ENCODE measurements at places on chromosomes 4 and X.

- no peak for DNase-seq
- no peaks in the 10 kb centered on the region for H3K4me1 ChIP-seq
- H3K36me3 ChIP-seq = no peaks in the 10 kb centered on the region
These were observed 188.5 kb downstream of the SPRY1 start for GRCh38 chr4:123585111-123585510.

GRCh38 chr4:76219299-76220055 is 5.9 kb upstream of the SCARB2 start:
- peaks cover 30% of the 10 kb centered on the region for H3K4me1 ChIP-seq
- H3K4me3 ChIP-seq = no peak overlapping the region
- no peaks in the 10 kb centered on the region for H3K27me3 ChIP-seq

- H3K27ac ChIP-seq = peak overlapping the region; percentile 94
- H3K4me3 ChIP-seq = peak overlapping the region; percentile 80
- peak; percentile 63 for DNase-seq
- peaks cover 14% of the 10 kb centered on the region for H3K4me1 ChIP-seq
These were observed 793 bp upstream of the DCUN1D4 start for GRCh38 chr4:51842167-51842553.

GRCh38 chr4:185412412-185412811 is 13.4 kb downstream of the UFSP2 start:
- H3K4me1 ChIP-seq = no peaks in the 10 kb centered on the region
- no peak overlapping the region for H3K27ac ChIP-seq
- no peaks in the 10 kb centered on the region for H3K27me3 ChIP-seq
- peaks cover 34% of the 10 kb centered on the region for H3K36me3 ChIP-seq
- no peak overlapping the region for H3K4me3 ChIP-seq
- DNase-seq = no peak

DNA sequence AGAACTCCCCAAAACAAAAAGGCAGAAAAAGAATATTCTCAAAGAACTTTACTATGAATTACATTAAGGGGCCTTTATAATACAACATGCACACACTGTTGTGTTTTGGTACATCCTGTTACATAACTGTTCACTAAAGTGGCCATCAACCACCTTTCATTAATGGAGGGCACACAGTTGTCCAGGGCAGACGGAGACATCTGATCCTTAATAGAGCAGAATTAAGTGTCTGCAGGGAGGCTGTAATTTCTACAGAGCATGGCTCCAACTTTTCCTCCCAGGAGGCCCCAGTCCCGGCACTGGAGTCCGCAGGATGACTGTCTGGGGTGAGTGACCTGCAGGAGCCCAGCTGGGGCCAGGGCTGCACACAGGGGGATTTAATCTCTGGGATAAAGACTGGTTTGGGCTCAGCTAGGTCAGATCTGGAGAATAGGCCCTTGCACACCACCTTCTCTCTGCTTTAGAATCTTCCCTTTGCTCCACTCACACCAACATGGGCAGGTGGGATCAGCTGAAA is 233.4 kb downstream of the MAML3 start:
- H3K36me3 ChIP-seq = no peaks in the 10 kb centered on the region
- no peaks in the 10 kb centered on the region for H3K4me1 ChIP-seq
- no peak overlapping the region for H3K4me3 ChIP-seq

GRCh38 chrX:118352566-118352965 is 6.7 kb downstream of the WDR44 start:
- no peaks in the 10 kb centered on the region for H3K4me1 ChIP-seq
- H3K4me3 ChIP-seq = no peak overlapping the region
- no peaks in the 10 kb centered on the region for H3K36me3 ChIP-seq
- H3K27me3 ChIP-seq = no peaks in the 10 kb centered on the region

- H3K36me3 ChIP-seq = no peaks in the 10 kb centered on the region
- no peak overlapping the region for H3K27ac ChIP-seq
- no peaks in the 10 kb centered on the region for H3K4me1 ChIP-seq
These were observed 2.3 kb downstream of the XKRX start for GRCh38 chrX:100926453-100926852.

DNA sequence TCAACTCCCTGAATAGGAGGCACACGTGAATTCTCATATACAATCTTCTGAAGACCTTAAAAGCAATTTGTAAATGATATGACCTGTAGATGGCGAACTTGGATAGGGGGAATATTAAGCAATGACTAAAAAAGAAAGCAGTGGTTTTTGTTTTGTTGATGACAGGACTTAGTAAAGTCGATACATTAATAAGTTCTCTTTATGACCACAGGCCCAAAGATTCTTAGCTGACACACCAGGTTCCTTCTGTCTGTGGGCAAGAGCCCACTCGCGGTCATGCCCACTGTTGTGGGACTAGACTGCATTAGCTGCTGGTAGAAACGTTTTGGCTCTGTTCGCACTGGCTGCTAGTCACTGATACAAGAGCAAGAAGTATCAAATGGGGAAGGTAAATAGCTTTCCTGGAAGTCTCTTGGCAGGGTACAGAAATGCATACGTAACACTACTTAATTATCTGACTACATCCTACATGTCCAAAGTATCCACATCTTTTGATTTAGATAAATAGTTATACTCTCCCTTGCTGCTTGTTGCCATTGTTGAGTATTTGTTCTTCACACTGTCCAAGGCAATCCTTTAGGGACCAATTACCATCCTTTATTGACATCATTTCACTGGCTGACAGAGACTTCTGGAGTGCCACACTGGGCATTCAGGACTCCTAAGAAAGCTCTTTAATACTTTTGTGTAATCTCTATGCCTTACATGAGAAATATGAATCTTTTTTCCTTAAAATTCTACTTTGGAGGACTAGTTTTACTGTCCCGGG is 31.0 kb downstream of the ALPK1 start:
- no peaks in the 10 kb centered on the region for H3K4me1 ChIP-seq
- no peak overlapping the region for H3K27ac ChIP-seq
- no peaks in the 10 kb centered on the region for H3K27me3 ChIP-seq
- DNase-seq = no peak
- no peak overlapping the region for H3K4me3 ChIP-seq
- no peaks in the 10 kb centered on the region for H3K36me3 ChIP-seq

Data from right atrium auricular region (tissue), 2 donors.